ENCODE measurements at places on chromosomes 6 and 20.

GRCh38 chr6:157126183-157127098 lies 196.9 kb downstream of the TMEM242 start:
- no peak for DNase-seq

DNA sequence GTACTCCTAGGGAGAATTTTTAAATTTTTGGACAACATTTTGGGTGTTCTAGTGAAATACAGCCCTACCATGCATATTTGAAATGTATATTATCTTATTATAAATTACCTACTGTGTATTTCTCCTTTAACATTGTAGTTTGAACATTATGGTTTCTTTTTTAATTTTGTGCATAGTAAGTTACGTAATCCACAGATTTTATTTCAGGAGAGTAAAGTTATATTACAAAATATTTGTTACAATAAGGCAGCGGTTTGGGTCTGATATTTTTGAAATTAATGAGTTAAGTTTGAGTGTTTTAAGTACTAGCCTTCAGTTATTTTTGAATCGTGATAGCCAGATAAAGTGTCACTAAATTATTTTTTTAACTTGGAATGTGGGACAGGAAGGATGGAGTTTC lies 7.3 kb upstream of the SOX4 start:
- no peak for DNase-seq

- peak; percentile 100 for DNase-seq
Observed at GRCh38 chr20:39775110-39775509, 813.0 kb downstream of the DHX35 start.

DNA sequence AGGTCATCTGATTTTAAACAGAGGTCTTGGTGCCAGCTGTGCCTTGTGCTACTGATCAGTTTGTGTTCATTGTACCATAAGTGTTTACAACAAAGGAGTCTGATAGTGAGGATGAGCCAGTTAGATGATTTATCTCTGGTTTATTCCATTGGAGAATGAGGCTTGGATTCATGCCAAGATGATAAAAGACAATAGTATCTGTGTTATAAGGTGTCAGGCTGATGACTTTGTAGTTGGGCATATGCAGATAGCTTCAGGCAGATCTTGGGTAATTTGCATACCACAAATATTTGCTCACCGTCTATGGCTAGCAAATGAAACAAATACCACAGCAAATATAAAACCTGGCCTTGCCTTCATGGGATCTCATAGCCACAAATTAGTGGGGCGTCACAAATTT lies 43.3 kb upstream of the PHACTR2 start:
- peak; percentile 39 for DNase-seq

GRCh38 chr20:24892931-24893330 lies 56.1 kb upstream of the CST7 start:
- no peak for DNase-seq

DNA sequence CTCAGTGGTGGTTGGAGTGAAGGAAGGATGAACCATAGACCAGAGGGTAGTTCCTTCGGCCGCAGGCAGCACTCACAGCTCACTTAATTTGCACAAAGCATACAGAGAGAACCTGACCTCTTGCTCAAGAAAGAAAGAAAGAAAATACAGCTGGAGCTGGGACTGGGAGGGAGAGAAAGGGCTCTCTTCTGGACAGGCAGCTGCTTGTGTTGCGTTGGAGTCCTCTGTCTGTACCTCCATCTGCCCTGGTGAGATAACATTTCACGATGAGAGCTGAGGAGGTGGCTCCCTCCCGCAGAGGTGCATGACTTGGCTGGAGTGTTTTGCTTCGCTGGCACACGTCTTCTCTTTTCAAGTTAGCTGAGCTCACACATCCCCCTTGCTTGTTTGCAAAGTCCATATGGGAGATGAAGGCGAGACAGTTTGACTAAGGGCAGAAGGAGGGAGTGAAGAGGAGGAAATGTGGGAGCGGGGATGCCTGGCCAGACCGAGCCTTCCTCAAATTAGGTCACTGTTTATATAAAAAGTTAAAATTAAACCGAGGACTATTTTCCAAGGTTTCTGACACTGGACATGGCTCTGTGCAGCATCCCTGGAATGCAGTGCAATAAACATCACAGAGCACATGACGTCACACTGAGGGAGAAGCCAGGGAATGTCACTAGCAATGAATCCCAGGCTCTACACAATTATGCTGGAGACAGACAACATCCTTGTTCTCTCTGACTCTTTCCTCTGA lies 359.4 kb downstream of the CD83 start:
- DNase-seq: peak; percentile 53

DNA sequence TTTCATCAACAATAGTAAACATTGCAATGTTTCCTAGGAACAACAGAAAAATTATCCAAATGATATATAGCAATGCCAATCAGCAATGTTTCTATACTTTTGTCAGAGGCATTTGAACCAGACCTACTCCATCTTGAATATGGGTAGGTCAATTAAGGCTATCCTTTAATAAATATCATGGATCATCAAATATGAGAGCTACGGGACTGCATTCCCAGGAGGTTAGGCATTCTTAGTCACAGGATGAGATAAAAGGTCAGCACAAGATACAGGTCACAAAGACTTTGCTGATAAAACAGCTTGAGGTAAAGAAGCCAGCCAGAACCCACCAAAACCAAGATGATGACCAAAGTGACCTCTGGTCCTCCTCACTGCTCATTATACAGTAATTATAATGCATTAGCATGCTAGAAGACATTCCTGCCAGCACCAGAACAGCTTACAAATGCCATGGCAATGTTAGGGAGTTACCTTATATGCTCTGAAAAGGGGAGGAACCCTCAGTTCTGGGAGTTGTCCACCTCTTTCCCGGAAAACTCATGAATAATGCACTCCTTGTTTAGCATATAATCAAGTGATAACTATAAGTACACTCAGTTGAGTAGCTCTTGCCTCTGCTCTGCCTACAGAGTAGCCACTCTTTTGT lies 8.6 kb upstream of the SERPINB6 start:
- DNase-seq: no peak

DNA sequence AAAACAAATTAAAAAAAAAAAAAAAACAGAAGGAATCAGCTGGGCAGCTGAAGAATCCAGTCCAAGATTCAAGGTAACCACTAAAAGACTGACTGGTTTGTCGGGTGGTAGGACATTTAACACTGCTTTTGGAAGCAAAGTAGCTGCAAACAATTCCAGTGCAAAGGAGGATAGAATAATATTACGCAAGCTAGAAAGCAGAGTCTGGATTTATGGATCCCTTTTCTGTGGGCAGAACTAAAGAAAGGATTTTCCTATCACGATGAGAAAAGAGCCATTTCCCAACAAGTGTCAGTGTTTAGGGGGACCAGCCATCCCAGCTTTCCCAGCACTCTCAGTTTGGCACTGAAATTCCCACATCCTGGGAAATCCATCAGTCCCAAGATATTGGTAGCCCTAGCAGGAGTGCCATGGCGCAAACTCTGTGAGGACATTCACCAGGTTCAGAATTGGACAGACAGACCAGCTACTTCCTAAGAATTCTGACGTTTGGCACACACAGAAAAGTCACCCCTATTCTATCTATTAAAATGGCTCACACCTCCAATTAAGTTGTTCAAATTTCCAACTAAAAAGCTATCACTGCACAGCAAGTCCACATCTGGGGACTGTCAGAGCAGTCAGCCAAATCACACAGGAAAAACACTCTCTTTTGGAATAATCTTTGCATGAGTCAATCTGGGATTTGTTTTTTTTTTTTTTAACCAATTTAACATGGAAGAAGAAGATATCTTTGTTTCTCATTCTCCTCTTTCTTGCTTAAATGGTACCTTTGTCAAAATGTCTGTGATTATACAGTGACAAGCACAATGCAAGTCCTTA lies 356.8 kb upstream of the ARID1B start:
- peak; percentile 81 for DNase-seq

- no peak for DNase-seq
Observed at GRCh38 chr6:146871611-146872425, 273.0 kb downstream of the ADGB start.

- peak; percentile 37 for DNase-seq
Observed at GRCh38 chr6:126170978-126171382, 168.9 kb upstream of the CENPW start.

- peak; percentile 89 for DNase-seq
Observed at GRCh38 chr6:132188556-132189264, 212.6 kb downstream of the MOXD1 start.

DNA sequence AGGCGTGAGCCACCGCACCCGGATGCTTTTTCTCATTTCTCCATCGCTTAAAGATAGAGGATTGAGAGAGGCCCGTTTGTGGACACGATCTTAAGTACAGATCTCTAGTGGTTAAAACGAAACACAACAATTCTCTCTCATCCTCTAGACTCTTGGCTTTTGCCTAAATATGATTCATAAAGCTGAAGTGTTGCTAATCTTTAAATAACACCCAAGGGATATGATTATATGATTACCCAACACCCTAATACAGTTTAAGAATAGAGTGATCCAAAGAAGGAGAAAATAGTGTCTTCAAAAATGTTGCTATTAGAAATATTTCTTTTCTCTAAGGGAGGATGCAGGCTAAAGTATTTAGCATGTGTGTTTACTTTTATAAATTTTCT lies 50.4 kb downstream of the MTHFD1L start:
- DNase-seq: no peak

GRCh38 chr20:30285677-30286076 lies 971.8 kb upstream of the DEFB115 start:
- DNase-seq: no peak

GRCh38 chr6:20631549-20631924 lies 97.3 kb downstream of the CDKAL1 start:
- peak; percentile 13 for DNase-seq

GRCh38 chr20:41318271-41318649 lies 729 bp upstream of the ZHX3 start:
- DNase-seq: no peak

DNA sequence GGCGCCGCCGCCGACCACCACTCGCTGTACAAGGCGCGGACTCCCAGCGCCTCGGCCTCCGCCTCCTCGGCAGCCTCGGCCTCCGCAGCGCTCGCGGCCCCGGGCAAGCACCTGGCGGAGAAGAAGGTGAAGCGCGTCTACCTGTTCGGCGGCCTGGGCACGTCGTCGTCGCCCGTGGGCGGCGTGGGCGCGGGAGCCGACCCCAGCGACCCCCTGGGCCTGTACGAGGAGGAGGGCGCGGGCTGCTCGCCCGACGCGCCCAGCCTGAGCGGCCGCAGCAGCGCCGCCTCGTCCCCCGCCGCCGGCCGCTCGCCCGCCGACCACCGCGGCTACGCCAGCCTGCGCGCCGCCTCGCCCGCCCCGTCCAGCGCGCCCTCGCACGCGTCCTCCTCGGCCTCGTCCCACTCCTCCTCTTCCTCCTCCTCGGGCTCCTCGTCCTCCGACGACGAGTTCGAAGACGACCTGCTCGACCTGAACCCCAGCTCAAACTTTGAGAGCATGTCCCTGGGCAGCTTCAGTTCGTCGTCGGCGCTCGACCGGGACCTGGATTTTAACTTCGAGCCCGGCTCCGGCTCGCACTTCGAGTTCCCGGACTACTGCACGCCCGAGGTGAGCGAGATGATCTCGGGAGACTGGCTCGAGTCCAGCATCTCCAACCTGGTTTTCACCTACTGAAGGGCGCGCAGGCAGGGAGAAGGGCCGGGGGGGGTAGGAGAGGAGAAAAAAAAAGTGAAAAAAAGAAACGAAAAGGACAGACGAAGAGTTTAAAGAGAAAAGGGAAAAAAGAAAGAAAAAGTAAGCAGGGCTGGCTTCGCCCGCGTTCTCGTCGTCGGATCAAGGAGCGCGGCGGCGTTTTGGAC lies 2.0 kb downstream of the SOX4 start:
- no peak for DNase-seq

DNA sequence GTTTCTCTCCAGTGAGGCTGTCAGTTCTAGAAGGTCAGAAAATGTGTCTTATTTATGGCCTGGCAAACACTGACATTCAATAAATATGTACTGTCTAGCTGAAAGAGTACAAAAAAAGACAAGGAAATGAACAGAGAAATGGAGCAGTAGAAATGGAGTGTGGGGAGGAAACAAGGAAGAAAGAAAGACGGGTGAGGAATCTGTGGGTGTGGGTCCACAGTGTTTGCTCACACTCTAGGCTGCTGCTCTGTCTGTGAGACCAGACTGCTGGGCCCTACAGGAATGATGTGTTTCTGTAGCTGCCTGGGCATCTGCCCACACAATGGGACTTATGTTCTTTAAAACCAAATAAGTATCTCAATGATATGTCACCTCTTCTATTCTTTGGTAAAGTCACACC lies 114.2 kb downstream of the MOXD1 start:
- no peak for DNase-seq

- no peak for DNase-seq
Observed at GRCh38 chr6:150791717-150792116, 73.8 kb upstream of the MTHFD1L start.

- DNase-seq: no peak
Observed at GRCh38 chr6:43934183-43934802, 164.3 kb downstream of the VEGFA start.

DNA sequence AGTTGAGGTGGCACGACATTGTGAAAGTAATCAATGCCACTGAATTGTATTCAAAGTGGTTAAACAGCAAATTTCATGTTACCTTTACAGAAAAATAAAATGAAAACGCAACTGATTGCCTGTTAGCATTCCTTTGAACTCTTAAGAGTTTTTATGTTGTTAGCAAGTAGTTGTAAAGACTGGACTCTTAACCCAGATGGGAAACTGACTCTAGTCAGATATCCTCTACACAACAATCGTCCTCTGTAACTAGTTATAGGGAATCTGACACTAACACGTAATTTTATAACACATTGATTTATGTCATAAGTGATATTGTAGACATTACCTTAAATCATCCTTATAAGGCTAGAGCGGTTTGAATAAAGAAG lies 3.0 kb upstream of the FBXO9 start:
- no peak for DNase-seq

GRCh38 chr6:41469156-41470028 lies 76.8 kb upstream of the FOXP4 start:
- no peak for DNase-seq

- no peak for DNase-seq
Observed at GRCh38 chr6:40425192-40425919, 161.8 kb downstream of the LRFN2 start.

- no peak for DNase-seq
Observed at GRCh38 chr6:111183702-111184517, 96.6 kb downstream of the SLC16A10 start.

Measured in RPMI7951 (cell line).